Left renal pelvis (tissue), 4 donors: ENCODE measurements at places on chromosomes 16 and 17. TPM values are rescaled to one million over a fixed set of nuclear protein-coding genes. Genes with fewer than 3 reads are reported as not detected.

DNA sequence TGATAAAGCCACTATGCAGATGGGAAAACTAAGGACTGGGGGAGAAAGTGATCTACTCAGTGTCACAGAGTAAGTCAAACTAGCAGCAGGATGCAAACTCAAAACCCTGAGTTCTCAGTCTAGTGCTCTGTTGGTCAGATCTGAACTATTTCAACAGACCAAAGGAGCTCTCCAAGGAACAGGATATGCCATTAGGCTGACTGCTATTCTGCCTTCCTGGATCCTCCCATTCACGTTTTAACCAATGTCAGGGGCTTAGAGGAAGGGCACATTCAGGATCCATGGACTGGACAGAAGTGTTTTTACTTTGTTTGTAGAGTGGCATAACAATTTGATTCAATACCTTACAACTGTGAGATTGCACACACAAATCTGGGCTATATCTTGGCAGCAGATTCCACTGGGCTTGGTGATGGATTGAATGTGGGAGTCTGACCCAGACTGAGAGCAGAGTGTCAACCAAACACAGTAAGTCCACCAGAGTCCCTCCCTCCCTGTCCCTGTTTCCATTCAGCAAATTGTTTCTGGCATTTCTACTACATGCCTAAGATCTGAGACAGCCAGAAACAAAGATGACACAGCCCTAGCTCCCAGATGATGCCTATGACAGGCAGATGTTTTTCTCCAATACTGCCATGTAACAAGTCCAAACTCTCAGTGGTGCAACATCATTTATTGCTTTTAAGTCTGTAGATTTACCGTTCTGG is 337.8 kb upstream of the CDH5 start:
- DNase-seq: no peak

- no peak for DNase-seq
Observed at GRCh38 chr17:49783071-49783715, 5.3 kb upstream of the KAT7 start.

Gene TEKT1
- polyA plus RNA-seq: 0.53 TPM

Gene FOXN1
- 0.16 TPM for polyA plus RNA-seq
